ENCODE measurements at places on chromosomes 16 and 17.
A peak's percentile ranks its signal among the peaks of the same experiment; 100 is the strongest.

GRCh38 chr16:14364386-14365199 lies 265.5 kb downstream of the PARN start:
- no peak for DNase-seq

- no peak for DNase-seq
Observed at GRCh38 chr16:4426021-4426684, 485 bp downstream of the DNAJA3 start.

GRCh38 chr16:84598360-84598759 lies 19.5 kb downstream of the COTL1 start:
- DNase-seq, result no peak

- no peak for DNase-seq
Observed at GRCh38 chr16:29766571-29766970, 11.5 kb upstream of the ZG16 start.

DNA sequence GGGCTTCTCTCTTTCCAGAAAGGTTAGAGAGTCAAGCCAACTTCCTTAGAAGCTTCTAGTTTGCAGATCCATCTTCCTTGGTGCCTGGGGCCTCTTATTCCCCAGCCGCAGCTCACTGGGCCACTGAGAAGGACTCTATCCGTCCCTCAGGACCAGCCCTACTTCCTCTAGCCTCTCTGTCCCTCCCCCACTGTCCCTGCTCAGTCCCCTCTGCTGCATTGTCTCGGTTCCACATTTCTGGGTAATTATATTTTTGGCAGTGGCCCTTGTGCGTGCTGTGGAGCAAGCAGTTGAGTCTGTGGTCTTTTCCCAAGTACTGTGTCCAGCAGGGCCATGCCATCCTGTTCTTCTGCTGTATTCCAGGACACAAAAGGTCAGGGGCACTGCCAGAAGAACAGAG lies 17.8 kb downstream of the IRX3 start:
- DNase-seq, result no peak

- no peak for DNase-seq
Observed at GRCh38 chr17:27849474-27850185, 43.5 kb downstream of the LYRM9 start.

GRCh38 chr17:65456368-65457151 lies 104.9 kb downstream of the AXIN2 start:
- no peak for DNase-seq

DNA sequence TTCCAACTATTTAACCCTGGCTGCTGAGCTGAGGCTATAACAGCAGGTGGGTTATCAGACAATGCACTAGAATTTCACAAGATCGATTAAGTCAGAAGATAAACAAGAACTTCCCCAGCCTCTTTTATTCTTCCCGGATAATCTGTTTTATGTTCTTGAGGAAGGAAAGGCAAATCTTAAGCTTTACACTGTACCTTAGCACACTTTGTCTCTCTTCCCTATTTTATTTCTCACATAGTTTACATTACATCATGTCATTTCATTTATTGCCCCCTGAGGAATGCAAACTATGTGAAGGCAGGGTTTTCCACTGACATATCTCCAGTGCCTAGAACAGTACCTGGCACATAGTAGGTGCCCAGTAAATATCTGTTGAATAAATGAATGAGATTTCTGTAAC lies 139.6 kb downstream of the SKAP1 start:
- DNase-seq, result no peak

- peak; percentile 56 for DNase-seq
Observed at GRCh38 chr17:8300627-8301242, 5.5 kb upstream of the SLC25A35 start.

DNA sequence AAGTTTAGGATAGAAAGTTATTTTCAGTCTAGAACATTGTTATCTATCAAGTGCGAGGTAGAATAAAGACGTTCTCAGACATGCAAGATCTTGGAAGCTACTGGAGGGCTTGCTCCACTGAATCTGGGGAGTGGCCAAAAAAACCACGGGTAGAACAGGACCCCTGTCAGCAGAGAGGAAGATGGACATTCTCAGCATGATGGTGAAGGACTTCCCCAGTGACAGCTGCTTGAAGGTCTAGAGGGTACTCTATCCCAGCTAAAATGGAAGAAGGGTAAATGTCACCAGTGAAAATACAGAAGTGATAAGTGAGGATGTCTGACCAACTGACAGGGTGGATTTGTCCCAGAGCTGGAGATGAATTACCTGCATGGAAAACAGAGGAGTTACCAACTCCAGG lies 10.1 kb downstream of the TNFRSF13B start:
- no peak for DNase-seq
